Muscle of arm (tissue), 14 donors: ENCODE measurements at places on chromosomes 7 and 10.

- DNase-seq, result no peak
Observed at GRCh38 chr10:84194424-84195043, at the start of gene CDHR1. Gene CDHR1 (plus strand): TSS chr10:84194537. CDS start chr10:84194761, 224 bp downstream.

GRCh38 chr7:22751341-22751740 is 24.3 kb downstream of the IL6 start:
- no peak for DNase-seq

DNA sequence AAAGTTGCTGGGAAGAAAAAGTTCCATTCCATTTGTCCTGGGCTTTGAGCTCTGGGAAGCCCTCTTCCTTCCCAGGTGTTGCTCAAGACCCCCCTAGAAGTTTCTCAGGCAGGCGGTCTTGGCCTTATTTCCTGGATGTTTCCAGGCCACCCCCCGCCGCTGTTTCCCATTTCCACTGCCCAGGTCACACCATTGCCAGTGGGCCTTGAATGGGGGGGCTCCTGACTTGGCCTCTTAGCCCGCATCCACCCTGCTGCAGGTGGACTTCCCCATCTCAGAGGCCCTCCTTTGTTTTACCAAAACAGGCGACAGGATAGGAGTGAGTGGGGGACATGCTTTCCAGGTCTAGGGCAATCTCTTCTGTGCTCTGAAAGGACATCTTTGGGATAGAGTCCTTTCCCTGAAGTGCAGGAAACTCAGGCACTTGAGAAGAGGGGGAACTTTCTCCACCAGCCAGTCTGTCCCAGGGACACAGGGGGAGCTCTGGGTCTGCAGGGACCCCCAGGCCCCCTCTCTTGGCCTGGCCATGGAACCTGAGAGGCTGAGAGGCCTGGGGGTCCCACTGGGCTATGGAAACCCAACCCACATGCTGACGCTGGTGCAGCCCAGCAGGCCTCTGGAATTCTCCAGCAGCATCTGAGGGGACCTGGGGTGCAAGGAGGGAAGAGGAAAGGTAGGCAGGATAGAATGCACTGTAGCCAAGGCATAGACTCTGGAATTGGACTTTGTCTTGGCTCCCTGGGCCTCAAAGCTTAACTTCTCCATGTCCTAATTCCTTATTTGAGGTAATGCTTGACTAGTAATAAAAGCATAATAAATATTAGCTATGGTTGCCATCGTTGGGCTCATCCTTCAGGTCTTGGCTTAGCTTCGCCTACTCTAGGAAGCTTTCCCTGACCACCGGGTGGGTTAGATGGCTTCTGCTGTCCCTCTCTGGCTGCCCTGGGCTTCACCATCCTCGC is 17.6 kb downstream of the NEURL1 start:
- no peak for DNase-seq

GRCh38 chr10:484441-484924 is 205.0 kb downstream of the DIP2C start:
- no peak for DNase-seq

DNA sequence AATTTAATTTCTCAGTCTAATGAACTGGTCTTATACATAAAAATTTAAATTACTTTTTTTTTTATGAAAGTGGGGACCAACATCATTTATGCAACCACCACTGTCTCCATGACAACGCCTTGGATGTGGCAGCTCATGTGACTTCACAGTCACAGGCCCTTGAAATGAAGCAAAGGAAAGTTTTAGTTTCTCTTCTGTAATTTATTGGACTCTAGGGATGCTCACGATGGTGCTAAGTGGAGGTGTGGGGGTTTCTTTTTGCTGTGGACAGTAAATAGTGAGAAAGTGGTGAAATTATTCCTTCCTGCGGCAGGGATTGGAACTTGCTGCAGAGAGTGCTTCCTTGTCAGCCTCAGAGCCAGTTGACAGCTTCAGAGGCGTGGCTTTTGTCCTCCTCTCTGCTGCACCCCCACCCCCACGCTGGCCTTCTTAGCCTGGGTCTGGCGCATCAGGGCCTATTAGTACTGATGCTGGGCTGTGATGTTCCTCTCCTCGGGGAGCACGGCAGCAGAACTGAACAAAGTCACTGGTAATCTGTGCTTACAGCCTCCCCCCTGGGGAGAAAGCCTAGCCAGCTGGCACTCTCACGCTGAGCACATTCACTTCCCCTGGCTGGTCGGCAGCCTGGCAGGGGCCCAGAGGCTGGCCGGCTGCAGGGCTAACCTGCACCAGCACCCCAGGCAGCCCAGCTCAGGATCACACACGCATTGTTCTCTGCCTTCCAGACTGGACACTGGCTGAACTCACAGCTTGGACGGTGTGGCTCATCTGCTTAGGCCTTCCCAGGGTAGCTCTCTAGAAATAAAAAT is 517.5 kb upstream of the GALNT17 start:
- DNase-seq, result peak; percentile 89
